Activated CD4-positive, alpha-beta T cell treated with anti-CD3 and anti-CD28 coated beads for 36 hours (primary cell): ENCODE measurements at places on chromosomes 7 and 10.

GRCh38 chr10:47359626-47360418 lies 11.7 kb downstream of the RBP3 start:
- DNase-seq, result no peak

- DNase-seq, result no peak
Observed at GRCh38 chr7:125773113-125773785, 843.6 kb upstream of the POT1 start.

DNA sequence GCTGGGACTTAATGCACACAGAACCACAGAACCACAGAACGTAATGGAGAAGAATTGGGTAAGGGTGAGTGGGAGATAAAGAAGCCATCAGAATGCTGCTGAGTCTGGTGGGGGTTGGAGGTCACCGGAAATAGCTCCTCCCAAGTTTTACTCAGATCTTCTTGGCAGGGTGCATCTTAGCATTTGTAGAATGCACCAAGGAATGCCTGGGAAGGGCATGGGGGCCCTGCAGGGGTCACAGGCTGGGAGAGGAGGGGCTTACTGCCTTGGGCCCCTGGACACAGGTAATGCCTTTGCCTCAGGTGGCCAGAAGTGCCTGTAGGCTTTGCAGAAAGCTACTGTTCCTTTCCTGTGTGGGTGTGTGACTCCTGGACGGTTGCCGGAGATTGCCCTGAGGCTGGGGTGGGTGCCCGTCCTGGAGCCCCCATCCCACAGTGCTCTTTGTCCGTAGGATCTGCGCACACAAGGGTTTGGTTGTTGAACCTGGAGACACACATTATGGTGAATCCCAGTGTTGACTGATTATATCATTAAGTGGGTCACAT lies 55.1 kb downstream of the MGMT start:
- DNase-seq, result no peak

DNA sequence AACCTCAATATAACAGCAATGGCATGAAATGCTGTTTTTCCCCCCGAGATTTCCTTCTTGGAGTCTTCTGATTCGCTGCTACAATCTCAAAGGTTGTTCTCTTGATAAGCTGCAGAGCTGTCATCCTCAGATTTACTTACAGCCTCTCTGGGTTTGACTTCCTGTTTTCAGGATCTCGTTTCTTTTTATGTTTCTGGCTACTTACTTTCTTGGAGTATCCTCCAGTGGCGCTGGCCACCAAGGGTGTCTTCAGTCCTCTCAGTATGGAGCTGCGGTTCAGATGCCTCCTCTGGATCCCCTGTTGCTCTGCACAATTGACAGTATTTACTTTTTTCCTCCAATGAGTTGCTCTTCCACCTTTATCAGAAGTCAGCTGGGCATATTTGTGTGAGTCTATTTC lies 152.0 kb upstream of the TMEM72 start:
- no peak for DNase-seq

GRCh38 chr10:14366760-14367159 lies 36.0 kb upstream of the FRMD4A start:
- DNase-seq, result no peak

DNA sequence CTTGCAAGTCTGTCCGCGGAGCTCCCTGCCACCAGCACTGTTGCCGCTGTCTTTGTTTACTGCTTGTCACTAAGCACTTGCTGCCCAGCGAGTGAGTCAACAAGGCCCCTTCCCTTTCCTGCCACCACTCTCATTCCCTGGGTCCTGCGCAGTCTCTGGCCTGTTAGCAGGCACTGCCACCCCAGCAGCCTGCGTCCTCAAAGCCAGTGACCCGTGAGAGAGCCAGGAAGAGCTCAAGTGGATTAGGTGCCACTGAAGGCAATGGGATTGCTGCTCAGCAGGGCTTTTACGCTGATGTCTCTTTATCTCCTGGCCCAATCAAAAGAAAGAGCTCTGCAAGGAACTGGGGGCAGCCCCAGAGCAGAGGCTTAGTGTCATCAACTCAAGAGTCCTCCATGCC lies at the start of gene FRMPD2:
FRMPD2 (minus strand) TSS at position 61 of the 400 bp plus-strand sequence. CDS start 129 bp downstream, outside the sequence.
- DNase-seq, result no peak

DNA sequence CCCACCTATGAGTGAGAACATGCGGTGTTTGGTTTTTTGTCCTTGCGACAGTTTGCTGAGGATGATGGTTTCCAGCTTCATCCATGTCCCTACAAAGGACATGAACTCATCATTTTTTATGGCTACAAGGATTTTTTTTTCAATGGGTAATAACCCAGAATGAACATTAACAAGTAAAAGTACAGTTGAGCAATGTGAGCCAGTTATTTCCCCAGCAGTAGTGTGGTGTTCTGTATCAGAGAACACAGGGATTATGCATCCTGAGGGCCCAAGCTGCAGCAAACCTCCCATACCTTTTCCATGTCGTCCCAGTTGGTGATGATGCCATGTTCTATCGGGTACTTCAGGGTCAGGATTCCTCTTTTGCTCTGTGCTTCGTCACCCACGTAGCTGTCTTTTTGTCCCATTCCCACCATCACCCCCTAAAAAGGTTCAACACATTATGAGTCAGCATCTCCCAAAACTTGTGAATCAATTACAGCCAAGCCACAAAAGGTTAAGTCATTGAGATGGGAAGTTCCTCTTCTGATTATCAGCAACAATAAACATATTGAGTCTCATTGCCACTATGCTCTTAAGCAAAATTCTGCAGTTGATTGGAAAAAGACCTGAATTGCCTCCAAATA lies 5.5 kb downstream of the ACTA2 start:
- no peak for DNase-seq

DNA sequence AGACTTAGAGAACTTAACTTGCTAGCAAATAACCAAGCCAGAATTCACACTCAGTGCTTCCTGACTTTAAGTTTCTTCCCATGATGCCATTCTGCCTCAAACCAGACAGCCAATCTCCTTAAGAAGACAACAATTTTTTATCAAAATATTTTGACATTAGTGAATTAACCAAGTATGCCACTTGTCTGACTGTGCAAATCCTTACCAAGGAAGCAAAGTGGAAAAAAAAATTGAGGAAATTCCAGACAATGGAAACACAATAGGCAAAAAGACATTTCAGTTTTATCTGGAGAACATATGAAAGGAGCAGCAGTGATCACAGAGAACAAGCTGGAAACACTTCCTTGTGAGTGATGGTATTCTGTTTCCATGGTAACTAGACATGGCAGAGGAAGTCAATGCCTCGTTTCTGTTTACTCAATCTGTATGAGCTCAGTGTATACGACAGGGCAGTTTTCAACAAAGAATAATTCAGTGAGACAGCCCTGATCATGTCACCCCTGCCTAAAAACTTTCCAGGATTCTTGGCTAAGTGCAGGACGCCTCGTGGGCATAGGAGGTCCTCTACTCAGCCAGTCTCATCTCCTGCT lies 114.2 kb downstream of the DYNC1I1 start:
- no peak for DNase-seq

DNA sequence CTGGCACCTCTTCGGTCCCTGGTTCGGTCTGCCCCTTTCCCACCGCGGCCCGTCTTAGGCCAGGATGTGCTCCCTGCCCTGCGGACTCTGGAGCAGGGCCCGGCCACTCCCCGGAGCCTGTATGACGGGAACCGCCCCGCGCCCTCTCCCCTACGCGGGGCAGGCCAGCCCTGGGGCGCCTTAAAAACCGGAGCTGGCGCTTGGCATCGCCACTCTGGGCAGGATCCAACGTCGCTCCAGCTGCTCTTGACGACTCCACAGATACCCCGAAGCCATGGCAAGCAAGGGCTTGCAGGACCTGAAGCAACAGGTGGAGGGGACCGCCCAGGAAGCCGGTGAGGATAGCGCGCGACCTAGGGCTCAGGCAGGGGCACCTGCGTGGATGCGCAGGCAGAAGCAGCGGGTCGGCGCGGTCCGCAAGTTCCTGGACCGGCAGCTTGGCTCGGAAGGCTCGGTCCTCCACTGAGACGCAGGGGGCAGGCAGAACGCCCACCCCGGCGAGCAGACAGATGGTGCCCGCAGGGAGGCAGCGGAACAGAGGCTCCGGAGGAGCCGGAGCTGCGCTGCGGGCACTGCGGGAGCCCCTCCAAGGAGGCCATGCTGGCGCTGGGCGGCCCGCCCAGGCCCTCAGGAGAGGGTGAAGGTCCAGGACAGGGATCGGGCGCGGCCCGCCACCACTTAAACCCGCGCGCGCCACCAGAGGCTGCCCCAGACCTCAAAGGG lies at the start of gene ADIRF:
ADIRF (plus strand) TSS at position 212 of the 723 bp plus-strand sequence; CDS start at position 275, 63 bp downstream.
- DNase-seq, result peak; percentile 22

DNA sequence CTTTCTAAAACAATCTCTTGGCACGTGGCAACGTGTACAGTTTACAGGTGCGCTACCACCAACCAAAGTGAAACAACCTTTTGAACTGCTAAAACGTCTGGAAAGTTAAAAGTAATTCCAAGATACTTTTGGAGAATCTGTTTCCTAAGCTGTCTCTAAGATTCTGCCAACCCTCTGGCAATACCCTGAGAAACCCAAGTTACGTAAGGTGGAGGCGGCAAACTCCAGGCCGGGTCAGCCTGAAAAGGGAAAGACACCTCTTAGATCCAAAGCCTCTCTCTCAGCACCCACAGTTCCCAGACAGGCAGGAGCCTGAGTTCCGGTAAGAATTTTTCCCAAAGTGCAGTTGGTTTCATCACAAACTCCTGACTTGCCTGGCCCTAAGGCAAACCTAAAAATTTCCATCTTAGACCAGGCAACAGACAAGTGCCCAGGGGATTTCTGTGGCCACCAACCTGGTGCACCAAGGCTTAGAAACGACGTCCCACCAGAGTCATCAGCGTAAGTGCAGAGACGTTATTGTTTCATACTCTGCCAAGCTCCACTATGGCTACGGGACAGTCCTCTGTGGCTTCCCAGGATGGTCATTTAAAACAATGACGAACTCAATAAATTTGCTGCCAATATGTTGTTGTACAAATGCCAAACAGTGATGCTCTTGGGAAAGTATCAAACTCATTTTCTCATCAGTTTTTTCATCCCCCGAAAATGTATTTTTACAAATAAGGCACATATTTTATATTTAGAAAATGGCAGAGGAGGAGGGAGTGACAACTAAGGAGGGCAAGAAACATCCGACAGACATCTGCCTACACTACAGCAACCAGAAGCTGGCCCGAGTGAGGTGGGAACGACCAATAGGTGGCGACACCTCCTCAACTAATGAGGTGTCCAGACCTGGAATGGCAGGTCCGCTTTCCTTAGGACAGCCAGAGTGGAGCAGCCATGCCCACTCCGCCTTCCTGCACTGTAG lies 205.8 kb upstream of the FRMD4A start:
- DNase-seq, result peak; percentile 74

DNA sequence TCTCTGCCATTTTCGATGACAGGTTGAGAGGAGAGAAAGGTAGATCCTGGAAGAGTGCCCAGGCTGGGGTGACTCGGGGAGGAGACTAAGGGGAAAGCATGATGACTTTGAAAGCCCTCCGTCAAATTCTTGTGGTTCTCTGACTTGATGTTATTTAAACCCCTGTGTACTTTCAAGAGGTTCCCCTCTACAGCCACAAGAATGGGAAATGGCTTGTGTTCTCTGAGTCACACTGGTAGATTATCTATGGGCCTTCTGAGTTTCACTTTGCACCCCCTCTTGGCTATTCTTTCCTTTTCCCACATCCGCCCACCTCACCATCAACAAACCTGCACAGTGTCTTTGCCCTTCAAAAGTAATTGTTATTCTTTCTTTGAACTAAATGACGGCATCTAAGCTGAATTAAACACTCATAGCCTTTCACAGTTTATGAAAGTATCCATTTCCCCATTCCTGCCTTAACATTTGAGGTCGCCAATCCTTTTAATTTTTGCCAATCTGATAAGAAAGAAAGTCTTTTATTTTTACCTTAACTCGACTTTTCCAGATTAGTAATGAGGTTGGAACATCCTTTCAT lies 24.1 kb downstream of the PRF1 start:
- peak; percentile 83 for DNase-seq

- DNase-seq, result no peak
Observed at GRCh38 chr10:32446536-32447406, 831 bp downstream of the CCDC7 start.

DNA sequence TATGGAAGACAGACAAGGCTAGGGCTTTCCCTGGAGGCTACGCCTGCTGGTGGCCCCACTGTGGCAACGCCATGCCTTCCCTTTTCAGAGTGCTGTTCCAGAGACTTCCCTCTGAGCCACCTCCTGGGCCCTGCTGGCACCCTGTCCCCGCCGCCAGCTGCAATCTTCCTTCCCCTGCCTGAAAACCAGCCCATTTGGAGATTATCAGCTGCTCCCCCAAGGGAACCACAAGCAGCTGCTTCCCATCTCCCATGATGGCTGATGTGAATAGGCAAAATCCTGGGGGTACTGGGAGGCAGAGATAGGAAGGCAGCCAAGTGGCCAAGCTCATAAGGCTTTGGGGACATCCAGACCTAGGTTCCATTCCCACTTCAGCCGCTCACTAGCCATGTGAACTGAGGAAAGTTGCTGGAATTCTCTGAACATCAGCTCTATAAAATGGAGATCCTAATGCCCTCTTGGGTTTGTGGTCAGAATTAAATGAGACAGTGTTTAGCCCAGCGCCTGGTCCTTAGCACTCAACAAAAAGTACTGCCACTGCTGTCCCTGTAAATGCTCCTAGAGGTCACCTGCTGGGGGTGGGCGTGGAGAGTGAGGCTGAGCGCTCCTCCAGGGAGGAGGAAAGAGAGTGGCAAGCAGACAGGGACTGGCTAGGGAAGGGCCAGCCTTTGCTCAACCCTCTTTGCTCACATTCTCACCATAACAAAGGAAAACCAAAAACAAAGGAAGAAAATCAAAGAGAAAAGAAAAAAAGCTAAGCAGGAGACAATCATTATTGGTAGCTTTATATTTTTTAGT lies 5.9 kb downstream of the TSPAN33 start:
- DNase-seq, result no peak

GRCh38 chr7:36298106-36298505 lies 91.6 kb upstream of the ANLN start:
- DNase-seq, result no peak

DNA sequence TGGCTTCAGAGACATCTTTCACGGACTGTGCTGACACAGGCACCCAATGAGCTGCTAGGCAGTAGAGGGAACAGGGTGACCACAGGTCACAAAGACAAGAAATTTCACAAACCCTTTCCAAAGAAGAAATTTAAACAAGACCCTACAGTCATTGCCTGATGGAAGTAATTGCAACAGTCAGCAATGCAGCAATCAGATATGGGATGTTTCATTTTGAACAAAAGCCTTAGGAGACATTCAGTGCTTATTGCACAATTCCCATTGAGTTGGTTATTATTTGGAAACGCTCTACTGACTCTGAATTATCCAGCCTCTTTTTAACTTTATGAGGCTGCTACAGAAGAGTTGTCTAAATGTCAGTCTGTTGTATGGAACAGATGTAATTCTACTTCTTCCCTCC lies 85.5 kb downstream of the ETV1 start:
- DNase-seq, result no peak

DNA sequence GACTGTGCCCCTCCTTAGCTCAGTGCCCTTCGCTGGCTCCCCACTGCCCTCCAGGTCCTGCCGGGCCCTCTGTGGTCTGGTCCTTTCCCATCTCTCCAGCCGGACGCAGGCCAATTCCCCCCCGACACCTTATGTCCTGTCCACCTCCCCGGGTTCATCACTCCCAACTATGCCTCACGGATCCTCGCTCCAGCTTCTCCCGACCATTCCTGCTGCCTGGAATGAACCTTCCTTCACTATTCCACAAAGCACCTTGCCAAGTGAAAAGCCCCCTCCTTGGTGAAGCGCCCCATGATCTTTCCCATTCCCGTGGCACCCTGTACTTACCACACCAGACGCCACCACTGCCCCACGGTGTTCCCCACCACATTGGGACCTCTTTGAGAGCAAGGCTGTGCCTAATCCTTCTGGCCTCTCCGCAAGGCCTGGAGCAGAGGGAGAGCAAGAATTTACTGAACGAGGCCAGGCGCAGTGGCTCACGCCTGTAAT lies 47.2 kb downstream of the TMEM270 start:
- no peak for DNase-seq

- no peak for DNase-seq
Observed at GRCh38 chr10:100734295-100735086, 10.9 kb upstream of the PAX2 start.

GRCh38 chr10:17954861-17955260 lies 3.1 kb downstream of the SLC39A12 start:
- no peak for DNase-seq
